ENCODE measurements at places on chromosomes 6 and 20.

- no peak for DNase-seq
Observed at GRCh38 chr6:9540534-9541126, 874.2 kb downstream of the TFAP2A start.

DNA sequence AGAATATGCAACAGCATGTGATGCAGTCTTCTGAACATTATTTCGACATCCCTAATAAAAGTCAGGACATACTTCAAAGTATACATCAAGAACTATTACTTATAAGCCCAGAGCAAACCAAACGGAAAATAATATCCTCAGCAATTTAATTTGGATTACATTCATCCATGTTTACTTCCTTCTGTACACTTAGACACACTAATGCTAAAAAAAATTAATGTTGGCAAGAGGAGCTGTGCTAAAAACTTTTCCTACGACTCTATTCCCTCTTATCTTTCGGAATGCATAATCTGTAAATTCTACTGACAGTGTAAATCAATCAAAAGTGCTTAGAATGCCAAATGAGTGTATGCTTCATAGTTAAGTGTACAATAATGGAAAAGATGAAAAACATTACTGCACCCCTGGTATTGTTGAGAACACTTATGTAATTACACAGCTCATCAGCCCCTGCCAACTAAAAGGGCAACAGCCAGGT lies 301.2 kb upstream of the HSF2 start:
- no peak for DNase-seq

- no peak for DNase-seq
Observed at GRCh38 chr6:130671119-130671518, 156.1 kb upstream of the SMLR1 start.

DNA sequence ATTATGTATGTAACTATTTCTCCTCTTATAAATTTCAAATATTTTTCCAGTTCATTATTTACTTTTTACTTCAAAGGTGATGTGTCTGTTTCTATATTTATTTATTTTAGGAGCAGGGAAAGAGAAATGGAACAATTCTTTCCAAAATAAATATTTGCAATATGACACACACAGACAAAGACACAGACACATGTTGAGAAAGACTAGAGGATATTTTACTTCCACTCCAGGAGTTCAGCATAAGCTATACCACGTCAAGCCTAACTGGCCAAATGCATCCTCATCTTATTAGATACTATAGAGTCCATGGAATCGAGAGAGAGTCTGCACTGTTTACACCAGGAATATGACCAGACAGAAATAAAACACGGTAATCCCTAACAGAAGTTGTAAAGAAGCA lies 13.3 kb downstream of the RALGAPA2 start:
- DNase-seq = no peak

GRCh38 chr20:43183536-43184070 lies 6.1 kb downstream of the PTPRT start:
- no peak for DNase-seq

DNA sequence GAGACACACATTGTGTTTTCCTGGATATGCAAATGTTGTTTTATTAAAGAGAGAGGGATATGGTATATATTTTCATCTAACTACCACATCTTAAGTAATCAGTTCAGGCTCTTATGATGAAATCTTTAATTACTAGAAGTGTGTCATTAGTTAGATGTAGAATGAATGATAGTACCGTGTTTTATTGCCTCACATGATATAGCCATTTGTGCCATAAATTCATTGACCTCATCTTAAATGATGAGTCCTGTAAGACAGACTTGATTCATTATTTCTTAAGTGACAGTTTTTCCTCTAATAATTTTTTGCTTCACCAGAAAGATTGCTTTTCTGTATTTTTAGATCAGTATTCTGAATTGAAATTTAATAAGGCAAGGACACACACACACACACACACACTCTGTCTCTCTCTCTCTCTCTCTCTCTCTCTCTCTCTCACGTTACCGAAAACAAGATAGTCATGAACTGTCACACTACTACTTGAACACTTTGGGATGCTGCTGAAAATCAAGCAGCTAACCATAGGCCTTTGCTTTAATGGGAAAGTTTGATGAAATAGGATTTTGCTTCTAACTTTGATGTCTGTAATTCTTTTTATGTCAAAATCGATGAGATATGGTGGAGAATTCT lies 140.5 kb downstream of the SOBP start:
- no peak for DNase-seq

DNA sequence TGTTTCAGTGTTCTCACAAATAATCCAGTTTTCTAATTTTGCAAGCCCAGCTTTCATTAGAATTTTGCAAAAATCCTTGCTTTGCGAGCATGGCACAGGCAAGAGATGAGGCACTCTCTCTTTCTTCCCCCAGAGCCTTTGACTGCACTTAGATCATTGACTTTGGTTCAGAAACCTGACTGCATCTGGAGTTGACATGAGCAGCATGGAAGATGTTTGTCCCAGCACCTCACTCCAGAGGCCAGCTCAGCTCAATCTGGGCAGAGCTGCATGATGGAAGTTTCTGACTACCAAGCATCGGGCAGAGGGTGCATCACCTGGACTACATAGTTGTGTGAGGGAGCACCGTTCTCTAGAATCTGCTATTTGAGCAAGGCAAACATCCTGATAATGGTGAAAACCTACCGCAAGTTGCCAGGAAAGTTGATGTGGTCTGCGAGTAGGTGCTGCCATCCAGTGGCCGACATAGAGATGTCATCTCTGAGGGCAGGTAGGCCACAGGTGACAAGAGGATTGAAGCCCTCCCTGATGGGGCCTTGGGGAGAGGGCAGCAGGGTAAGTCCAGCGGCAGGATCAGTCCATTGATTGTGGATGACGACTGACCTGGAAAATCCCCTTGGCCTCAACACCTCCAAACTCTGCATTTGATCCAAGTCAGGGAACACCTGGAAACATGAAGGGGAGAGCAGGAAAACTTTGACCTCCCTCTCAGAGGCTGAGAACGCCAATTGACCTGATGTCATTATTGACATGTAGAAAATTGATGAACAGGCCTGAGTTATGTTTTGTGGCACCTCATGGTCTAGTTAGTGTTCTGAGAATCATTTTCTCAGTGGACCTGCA lies 3.8 kb upstream of the LPA start:
- DNase-seq = no peak

DNA sequence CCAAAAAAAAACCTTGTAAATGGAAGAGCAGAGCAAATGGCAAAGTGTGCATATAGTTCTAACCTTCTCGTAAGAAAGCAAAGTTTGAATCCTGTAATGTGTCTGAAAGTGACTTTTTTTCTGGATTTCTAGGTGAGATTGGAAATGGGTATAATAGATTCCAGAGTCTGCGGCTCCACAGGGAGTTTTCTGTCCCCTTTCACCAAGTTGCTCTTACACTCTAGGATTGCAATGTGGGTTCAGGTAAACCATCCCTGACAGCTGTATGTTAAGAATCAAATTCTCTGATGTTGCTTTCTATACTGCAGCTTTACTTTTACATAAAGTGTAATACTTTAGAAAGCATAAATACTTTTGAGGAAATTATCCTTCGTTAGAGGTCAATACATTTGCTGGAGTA lies 260.1 kb downstream of the PRL start:
- DNase-seq = no peak

DNA sequence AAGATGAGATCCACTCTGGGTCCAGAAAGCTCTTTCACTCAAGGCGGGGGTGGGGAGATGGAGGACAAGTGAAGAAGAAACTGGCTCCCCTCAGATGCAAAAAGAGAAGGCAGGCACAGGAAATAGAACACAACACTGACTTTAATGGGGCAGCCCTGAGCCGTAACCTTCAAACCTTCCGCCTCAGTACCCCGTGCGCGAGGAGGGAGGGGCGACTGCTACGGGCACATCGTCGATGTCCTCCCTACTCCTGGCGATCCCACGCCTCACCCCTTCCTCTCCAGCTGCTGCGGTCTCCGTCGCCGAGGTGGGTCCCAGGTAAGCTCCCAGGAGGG lies 3.9 kb downstream of the SPEF1 start:
- no peak for DNase-seq

DNA sequence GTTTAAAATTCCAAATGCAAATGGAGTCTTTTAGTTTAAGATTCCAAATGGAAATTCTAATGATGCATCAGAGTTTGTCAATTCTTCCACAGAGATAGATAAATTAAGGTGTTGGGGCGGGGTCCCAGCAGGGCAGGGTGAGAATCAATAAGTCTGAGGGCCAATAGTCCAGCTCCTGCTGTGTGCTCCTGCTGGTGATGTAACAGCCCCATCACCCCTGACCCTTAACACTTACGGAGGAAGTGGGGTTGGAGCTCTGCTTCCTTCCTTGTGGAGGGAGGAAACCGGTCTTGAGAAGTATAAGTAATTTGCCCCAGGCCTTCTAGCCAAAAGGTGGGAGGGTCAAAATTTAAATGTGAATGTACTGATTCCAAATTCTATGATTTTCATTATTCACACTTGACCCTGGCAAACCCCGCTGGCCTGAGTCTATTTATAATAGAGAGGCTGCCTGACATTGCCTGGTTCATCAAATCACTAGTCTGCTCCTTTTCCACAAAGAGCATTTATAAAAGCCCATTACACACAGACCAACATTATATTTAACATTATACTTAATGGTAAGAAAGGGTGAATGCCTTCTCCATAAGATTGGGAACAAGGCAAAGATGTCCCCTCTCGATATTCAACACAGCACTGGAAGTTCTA lies 17.2 kb downstream of the ZBTB2 start:
- no peak for DNase-seq

GRCh38 chr6:94597487-94597886 lies 979.8 kb upstream of the MANEA start:
- no peak for DNase-seq

- DNase-seq = no peak
Observed at GRCh38 chr6:119344306-119344705, 5.3 kb downstream of the MAN1A1 start.

DNA sequence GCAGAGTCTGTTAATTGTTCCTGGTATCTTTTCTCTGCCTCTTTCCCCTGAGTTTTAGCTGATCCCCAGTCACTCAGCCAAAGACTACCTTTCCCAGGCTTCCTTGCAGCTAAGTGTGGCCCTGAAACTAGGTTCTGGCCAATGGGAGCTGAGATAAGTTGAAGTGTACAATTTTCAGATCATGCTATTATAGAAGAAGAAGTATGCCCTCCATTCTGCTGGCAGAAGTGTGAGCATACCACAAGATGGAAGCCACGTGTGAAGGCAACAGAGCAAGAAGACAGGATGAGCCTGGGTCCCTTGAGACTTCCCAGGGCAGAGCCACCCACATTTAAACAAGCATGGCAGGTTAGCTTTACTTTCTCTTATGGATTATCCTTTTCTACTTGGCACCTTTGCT lies 273.2 kb downstream of the HIVEP2 start:
- no peak for DNase-seq

DNA sequence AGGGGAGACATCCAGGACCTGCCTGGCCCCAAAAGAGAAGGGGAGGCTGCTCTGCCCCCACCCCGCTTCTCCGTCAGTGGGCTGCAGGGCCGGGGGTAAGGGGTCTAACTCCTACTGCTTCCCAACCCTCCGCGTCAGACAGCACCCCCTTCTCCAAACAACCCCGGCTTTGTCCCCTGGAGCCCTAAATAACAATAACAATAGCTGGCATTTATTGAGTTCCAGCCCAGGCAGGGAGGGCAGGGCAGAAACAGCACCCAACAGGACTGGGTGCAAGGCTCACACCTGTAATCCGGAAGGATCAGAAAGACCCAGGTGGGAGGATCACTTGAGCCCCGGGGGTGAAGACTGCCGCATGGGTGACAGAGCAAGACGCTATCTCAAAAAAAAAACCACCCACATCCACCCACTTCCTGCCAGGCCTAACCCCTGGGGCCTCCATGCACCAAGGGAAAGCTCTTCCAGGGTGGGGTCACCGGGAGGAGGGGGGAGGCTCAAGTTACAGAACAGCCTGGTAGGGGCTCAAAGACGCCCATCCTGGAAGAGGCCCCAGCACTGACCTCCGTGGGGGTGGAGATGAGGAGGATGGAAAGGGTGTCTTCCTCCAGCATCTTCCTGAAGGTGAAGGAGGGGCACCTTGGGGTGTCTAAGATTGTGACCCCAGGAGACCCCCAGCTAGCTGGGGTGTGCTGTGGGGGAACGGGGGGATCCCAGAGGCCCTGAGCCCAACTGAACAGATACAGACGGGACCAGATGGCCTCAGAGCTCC lies 1.3 kb upstream of the FNDC11 start:
- no peak for DNase-seq

DNA sequence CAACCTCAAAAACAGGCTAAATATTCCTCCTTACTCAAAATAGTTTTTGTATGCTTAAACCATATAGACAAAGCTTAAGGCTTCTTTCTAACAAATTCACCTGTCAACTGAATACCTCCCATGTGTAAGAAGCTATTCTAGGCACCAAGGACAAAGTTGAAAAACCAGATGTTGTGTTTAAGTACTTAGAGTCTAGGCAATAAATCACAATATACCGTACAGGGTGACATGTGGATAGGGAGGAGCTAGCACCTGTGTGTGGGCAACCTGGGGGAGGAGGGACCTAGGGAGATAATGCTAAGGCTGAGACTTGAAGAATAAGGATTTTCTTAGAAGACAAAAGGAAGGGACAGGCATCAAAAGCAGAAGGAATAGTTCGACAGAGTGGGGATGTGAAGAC lies 123.5 kb downstream of the LMBRD1 start:
- DNase-seq = no peak

- no peak for DNase-seq
Observed at GRCh38 chr6:137237413-137238170, 18.4 kb upstream of the IFNGR1 start.

DNA sequence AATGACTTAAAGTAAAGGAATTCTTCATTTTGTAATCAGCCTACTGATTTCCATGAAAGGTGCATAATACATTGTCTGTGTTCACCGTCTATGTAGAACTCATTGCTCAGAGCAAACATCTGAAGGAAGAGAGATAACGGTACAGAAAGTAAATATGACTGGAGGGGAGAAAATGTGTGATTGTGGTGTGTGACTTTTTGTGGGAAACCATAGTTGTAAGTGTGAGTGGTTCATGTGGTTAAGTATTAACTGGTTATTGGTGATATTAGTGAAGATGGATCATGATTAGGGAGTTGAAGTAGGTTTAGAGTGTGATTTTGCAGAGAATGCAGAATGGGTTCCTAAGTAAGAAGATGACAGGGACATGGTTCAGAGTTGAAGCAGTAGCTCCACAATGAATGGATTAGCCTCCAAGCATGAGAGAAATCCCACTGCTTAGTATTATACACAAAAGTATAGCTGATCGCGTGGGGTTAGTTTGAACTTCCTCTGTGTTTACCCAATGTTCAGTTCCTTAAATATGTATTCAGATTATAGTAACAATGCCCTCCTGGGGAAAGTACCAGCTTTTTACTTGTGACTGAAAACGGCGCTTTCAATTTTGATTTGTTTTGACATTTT lies 368.9 kb downstream of the UTRN start:
- no peak for DNase-seq

DNA sequence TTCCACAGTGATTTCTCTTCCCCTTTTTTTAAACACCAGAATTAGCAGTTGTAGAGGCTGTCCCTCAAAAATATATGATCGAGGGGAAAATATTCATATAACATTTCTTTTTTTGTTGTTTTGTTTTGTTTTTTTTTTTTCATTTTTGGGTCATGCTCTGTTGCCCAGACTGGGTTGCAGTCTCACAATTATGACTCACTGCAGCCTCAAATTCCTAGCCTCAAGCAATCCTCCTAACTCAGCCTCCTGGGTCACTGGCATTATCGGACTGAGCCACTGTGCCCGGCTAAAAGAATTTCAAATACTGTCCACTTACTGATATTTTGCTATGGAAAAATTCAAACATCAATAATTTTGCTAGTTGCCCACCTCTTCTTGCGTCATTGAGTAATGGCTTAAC lies 134.0 kb downstream of the HFE start:
- DNase-seq = no peak

GRCh38 chr20:14956538-14956937 lies 619.1 kb upstream of the FLRT3 start:
- DNase-seq = no peak

GRCh38 chr20:45835825-45836224 lies 2.2 kb downstream of the SNX21 start:
- DNase-seq = no peak
